ENCODE measurements at places on chromosomes 5 and 9. TPM values are rescaled to one million over a fixed set of nuclear protein-coding genes. Genes with fewer than 3 reads are reported as not detected.

DNA sequence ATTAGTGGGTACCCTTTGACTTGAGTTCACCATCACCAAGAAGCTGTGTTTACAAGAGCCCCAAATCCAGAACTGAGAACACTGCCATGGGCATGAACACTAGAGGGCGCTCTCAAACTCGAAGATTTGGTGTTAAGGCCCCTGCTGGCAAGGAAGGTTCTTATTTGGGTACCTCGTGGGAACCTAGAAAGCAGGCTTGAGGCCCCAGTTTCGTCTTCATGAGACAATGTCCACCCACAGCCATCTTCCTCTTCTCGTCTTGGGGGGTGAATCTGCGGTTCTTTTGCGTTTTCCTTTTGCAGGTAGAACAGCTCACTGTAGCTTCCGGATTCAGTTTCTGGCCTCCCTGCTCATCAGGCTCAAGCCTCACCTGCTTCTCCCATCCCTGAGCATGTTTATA is 184.0 kb downstream of the SEMA5A start:
- no peak overlapping the region for H3K4me3 ChIP-seq
- no peaks in the 10 kb centered on the region for H3K27me3 ChIP-seq
- H3K36me3 ChIP-seq: no peaks in the 10 kb centered on the region
- no peak overlapping the region for H3K27ac ChIP-seq

GRCh38 chr9:88462191-88462590 is 72.8 kb upstream of the NXNL2 start:
- H3K4me1 ChIP-seq: no peaks in the 10 kb centered on the region
- H3K36me3 ChIP-seq: peaks cover 9% of the 10 kb centered on the region
- no peak overlapping the region for H3K27ac ChIP-seq
- no peak overlapping the region for H3K4me3 ChIP-seq

DNA sequence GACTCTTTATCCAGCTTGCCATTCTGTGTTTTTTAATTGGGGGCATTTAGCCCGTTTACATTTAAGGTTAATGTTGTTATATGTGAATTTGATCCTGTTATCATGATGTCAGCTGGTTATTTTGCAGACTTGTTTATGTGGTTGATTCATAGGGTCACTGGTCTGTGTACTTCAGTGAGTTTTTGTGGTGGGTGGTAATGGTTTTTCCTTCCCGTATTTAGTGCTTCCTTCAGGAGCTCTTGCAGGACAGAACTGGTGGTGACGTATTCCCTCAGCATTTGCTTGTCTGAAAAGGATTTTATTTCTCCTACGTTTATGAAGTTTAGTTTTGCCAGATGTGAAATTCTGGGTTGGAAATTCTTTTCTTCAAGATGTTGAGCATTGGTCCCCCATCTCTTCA is 381.1 kb downstream of the MAN2A1 start:
- no peak overlapping the region for H3K4me3 ChIP-seq
- no peak for DNase-seq
- no peaks in the 10 kb centered on the region for H3K36me3 ChIP-seq
- no peaks in the 10 kb centered on the region for H3K4me1 ChIP-seq
- H3K27ac ChIP-seq: no peak overlapping the region
- H3K27me3 ChIP-seq: peaks cover 21% of the 10 kb centered on the region

DNA sequence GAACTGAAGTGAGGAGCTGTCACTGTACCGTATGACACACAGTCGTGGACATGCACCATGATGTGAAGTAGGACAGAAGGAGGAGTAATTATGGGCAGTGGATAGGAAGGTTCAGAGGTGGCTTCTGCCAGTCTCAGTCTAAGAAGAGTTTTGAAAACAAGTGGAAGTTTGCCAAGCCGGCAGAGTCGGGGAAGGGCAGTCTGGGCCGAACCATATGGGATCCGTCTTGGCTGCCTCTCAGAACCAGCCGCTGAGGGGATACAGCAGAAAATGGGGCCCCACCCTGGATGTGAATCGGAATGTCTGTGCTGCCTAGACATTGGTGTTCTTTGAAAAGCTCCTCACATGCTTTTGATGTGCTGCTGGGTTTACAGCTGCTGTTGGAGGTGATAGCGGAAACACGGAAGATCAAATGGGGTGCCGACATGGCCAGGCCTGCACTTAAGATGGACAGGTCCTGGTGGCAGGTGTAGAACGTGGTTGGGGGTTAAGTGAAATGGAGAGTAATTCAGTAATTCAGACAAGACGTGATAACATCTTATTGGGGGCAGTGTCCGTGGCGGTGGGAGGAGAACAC is 11.2 kb downstream of the SNX18 start:
- H3K4me3 ChIP-seq: no peak overlapping the region
- H3K4me1 ChIP-seq: peaks cover 99% of the 10 kb centered on the region
- H3K27me3 ChIP-seq: no peaks in the 10 kb centered on the region
- H3K36me3 ChIP-seq: no peaks in the 10 kb centered on the region
- H3K27ac ChIP-seq: peak overlapping the region; percentile 28

GRCh38 chr5:138177941-138178515 is 402 bp downstream of the BRD8 start:
- H3K4me3 ChIP-seq: peak overlapping the region; percentile 85
- H3K36me3 ChIP-seq: peaks cover 43% of the 10 kb centered on the region
- H3K27ac ChIP-seq: peak overlapping the region; percentile 97
- peak; percentile 24 for DNase-seq
- H3K27me3 ChIP-seq: no peaks in the 10 kb centered on the region

Gene SURF6
- total RNA-seq: 11.6 TPM

Gene CARTPT
- not detected for total RNA-seq

Gene CDH10
- total RNA-seq: not detected

Data from left ventricle myocardium inferior (tissue), 1 donor.